NCI-H1048 (cell line): ENCODE measurements at places on chromosomes 2 and 18.

DNA sequence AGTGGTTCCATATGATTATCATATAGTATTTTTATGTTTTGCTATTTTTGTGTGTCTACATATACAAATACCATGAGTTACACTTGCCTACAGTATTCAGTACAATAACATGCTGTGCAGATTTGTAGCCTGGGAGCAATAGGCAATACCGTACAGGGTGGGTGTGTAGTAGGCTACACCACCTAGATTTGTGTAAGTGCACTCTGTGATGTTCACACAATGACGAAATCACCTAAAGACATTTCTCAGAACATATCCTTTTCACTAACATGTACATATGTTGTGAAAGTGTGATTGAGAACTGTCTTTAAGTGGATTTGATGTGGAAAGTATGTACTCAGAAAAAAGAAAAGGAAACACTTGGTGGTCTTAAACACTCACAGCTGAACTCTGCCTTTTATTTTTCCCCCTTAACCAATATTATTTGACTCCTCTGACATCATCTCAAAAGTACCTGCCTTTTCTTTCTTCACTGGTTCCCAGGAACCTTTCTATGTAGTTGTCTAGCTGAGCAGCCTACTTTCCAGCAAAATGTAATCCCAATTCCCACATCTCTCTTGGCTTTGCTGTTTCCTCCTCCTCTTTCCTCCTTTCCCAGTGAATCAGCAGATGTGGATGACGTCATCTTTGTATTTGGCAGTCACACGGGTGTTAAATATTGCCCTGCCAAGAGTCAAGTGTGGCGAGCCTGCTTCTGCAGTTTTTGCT, 47.7 kb downstream of the OSBPL6 start:
- DNase-seq = no peak

GRCh38 chr2:60262178-60262577, 291.3 kb downstream of the BCL11A start:
- DNase-seq = no peak

DNA sequence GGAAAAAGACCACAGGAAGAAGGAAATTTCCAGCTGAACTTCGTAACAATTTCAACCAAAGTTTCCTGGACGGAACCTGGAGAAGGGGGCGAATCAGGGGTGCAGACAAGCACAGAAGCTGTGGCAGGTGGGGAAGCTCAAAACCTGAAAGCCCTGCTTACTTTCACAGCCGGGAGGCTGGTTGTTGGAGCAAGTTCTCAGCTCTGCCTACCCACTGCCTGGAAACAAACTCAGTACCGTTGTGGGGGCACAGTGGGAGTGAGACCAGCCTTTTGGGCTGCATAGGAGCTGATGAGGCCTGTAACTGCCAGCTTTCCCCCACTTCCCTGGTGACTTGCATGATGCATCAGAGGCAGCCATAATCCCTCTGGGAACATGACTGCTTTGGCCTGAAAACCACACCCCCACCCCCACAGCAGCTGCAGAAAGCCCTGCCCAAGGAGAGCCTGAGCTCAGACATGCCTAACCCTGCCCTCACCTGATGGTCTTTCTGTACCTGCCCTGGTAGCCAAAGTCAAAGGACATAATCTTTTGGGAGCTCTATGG, 207.0 kb upstream of the VWC2L start:
- no peak for DNase-seq

GRCh38 chr2:122481244-122481622, 725.8 kb downstream of the TSN start:
- DNase-seq = no peak

- no peak for DNase-seq
Measured at GRCh38 chr2:216860426-216861137, 718 bp upstream of the TNP1 start.

DNA sequence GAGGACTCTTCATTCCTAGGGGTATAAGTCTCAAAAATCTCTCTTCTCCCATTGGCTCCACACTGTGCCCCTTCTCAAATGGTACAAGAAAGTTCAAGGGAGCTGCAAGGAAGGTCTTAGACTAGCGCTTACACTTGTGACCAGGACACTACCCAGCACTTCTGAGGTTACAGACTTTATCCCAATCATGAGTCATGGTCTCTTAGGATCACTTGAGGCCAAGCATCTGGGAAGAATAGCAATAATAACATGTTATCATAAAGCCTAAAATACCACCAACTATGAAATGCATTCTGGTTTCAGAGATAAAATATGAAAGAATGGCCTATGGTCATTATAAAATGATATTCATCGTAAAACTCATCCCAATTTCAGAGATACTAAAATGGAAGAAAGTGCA, 309.9 kb upstream of the PKDCC start:
- DNase-seq = no peak

DNA sequence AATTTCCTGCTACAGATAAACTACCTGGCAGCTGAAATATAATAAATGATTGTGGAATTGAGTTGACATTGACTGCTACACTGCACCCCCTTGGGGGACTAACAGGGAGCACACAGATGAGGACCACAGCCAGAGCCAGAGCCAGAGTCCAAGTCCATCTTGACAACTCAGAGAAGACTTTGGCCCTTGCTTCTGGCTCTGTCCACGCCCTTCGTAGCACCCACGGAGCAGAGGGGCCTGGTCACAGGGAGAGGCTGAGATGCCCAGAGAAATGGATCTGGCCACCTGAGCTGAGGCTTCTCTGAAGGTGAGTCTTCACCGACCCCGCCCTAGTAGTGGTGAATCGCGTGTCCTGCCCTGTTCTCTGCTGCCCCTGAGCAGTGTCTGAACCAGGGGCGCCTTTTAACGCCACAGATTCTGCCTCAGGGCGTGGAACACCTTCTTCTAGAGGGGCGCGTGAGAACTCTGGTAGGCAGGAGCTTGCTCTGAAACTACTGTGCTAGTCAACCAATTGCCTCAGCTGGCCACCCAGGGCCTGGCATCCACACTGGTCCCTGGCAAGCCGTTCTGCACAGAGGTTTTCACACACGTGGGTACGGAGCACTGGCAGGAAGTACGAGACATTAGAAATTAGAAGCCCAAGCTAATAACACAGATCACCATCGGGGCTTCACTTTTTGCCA, 35.7 kb upstream of the MAT2A start:
- DNase-seq = no peak

- DNase-seq = no peak
Measured at GRCh38 chr2:15780912-15781574, 159.3 kb upstream of the MYCN start.

DNA sequence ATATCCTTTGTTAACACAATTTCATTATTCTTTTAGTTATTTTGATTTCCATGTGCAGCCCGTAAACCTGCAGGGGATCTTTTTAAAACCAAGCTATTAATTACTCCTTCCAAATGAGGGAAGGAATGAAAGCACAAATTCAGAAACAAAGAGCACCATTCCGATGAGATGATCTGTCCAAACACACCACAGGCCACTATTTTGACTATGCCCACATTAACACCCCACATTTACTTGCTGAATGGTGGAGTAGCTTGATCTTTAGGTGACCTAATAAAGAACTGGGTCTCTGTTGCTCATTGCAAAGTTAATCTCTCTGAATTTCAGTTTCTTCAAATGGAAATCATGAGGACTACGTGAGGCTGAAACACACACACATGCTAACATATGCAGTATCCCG, 218.0 kb downstream of the IRS1 start:
- DNase-seq = peak; percentile 4

GRCh38 chr2:206970589-206971360, 31.5 kb downstream of the CPO start:
- DNase-seq = no peak

- DNase-seq = no peak
Measured at GRCh38 chr2:156447761-156448160, 11.6 kb downstream of the GPD2 start.

DNA sequence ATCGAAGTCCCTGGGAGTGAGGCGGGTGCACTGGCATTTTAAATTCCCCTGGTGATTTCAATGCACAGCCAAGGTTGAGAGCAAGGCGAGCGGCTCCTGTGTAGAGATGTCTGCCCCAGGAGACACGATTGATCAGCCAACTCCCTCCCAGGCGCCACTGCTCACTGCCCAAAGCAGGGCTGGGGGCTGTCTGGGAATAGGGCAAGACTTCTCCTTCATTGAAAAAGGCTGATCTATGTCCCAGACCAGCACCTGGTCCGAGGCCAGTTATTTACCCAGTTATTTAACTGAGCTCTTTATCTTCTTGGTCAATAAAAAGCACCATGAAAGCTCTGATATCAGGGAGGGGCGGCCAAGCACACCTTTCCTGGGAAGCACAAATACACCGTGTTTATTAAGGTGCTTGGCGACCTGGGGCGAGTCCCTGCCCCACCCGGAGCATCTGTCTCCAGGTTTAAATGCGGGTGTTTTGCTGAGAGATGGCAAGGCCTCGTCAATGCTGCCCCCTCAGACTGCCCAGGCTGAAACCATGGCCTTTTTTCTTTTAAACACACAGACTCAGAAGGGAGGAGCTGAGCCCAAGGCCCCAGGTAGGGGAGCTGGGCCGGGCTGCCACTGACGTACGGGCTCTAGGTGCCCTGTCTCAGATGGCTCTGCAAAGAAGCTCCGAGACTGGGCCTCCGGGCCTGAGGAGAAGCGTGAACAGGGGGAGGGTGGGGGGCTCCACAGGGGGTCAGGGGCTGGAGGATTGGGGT, 73.9 kb upstream of the HPCAL1 start:
- no peak for DNase-seq

- no peak for DNase-seq
Measured at GRCh38 chr18:23573626-23574431, 12.5 kb downstream of the NPC1 start.

- no peak for DNase-seq
Measured at GRCh38 chr2:113920996-113921395, 31.1 kb downstream of the ACTR3 start.

DNA sequence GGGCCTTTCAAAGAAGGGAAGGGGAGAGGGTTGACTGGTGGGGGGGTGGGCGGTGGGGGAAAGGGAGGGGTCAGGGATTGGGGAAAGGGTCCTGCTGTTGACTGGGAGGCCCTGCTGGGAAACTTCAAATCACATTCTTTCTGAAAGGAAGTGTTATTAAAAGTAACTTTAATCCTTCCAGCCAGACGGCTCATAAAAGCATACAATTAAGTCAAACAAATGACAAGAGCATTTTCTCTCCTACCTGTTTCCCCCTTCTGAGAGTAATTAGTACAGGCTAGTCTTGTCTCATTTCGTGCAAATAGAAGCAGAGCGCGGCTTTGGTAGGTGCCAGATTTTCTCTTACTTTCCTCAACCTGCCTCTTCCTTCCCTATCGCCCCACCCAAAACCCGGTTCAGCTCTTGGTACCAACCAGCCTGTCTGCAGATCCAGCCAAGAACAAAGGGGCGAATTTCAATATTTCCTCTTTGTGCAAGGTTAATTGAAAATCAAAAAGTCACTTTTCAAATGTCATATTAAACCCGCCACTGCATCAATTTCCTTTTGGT, 2112.6 kb upstream of the PIK3C3 start:
- no peak for DNase-seq

DNA sequence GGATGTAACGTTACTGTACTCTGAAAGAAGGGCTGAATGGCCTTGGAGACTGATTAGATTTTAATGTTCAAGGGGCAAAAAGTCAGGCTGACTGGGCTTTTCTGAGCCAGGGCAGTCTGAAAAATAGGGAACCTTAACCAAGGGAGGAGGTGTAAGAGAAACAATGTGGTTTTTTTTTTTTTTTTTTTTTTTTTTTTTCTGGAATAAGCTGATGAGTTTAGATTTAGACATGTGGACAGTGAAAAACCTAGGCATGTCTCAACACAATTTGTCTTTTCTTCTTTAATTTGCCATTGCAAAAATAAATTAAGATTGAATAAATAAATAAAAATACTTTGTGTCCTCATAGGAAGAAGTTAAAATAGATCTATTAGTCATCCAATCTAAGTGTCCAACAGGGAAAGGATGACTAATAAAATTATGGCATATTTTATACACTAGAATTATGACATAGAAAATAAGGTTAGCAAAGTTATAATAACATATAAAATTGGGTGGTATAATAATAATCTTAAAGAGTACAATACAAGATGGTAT, 237.6 kb upstream of the TRIB2 start:
- DNase-seq = no peak

GRCh38 chr2:195498839-195499490, 158.1 kb upstream of the SLC39A10 start:
- DNase-seq = no peak

GRCh38 chr18:61360404-61361383, 27.5 kb downstream of the CDH20 start:
- no peak for DNase-seq

- no peak for DNase-seq
Measured at GRCh38 chr2:232982926-232983668, 30.0 kb downstream of the NGEF start.

DNA sequence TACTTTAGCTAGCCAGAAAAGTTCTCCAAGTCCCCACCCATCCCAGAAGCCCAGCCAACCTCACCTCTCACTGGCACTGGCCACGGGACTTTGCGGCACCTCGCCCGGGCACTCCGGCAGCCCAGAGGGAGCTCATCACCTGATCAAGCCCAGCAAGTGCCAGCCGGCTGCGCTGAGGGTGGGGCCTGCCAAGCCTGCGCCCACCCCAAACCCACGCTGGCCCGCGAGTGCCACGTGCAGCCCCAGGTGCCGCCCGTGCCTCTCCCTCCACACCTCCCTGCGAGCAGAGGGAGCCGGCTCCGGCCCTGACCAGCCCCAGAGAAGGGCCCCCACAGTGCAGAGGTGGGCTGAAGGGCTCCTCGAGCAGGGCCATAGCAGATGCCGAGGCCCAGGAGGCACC, 585.0 kb upstream of the HS6ST1 start:
- no peak for DNase-seq

DNA sequence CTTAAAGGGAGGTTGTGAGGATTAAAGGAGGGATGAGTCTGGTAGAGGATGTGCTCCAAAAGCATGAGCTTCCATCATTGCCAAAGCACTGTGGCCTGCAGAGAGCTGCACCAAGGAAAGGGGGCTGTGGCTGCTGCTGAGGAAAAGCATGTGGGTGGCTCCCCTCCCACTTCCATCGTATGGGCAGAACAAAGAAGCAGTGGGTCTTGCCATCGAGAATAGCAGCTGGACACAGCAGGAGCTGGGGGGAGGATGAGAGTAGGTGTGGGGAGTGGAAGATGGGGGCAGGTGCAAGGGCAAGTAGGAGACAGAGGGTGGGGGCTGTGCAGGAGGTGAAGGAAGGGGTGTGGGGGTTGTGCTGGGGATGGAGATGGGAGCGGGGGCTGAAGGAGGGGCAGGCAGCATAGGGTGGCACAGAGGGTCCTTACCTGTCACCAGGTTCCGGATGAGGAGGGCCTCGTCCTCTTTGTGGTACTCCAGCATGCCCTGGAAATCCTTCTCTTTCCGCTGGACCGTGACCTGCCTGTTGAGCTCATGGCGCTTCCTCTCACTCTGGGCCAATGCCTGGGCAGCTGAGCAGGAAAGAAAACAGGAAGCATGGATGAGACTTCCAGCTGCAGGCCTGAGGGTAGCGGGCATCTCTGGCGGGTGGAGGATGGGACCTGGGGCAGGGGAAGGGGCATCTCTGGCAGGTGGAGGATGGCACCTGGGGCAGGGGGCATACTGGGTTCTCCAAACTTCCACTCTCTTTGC, 33.6 kb upstream of the ACAA2 start:
- DNase-seq = no peak

DNA sequence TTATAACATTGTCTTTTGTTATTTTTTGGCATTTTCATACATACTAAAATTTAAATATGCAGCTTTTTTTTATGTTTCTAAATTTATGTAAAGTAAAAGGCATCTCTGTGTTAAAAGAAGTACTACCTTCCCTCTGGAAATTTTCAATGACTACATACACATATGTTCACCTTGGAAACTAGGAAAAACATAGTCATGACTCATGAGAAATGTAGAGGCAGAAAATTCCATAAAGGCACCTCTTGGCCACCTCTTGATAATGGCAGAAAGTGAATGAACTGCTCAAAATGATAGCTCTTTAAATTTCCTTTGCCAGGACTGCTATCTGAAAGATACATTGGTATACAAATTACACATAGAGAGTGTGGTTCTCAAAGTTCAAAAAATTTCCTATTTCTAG, 889.1 kb upstream of the ZEB2 start:
- no peak for DNase-seq
